ENCODE measurements at places on chromosomes 11 and 22.

DNA sequence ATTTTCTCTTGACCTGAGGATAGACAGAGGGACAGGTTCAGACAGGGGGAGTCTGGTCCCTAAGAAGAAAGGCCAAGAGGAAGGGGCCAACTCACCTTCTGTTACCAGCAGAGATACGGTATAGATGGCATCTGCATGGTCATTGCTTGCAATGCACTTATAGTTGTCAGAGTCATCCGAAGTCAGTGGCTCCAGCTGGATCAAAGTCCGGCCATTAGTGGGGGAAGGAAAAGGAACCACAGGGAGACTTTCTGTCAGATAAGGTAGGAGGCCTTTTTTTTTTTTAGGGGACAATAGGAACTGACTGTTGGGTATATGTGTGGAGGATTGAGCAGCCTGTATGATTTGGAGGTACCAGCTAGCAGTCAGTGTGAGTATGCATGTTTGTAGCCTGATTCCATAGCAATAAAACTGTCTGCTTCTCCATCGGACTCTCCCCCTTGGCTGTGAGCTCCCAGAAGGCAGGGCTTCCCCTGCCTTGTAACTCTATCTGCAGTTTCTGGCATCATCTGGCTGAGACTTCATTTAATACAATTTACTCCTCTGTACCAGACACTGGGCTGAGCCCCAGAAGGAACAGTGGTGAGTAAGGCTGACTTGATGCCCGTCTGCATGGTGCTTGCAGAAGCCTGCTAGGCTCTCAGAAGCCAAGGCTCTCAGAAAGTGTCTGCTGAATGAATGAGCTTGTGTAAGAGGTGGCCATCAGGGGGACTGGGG lies 5.7 kb downstream of the IGSF22 start:
- DNase-seq, result no peak

DNA sequence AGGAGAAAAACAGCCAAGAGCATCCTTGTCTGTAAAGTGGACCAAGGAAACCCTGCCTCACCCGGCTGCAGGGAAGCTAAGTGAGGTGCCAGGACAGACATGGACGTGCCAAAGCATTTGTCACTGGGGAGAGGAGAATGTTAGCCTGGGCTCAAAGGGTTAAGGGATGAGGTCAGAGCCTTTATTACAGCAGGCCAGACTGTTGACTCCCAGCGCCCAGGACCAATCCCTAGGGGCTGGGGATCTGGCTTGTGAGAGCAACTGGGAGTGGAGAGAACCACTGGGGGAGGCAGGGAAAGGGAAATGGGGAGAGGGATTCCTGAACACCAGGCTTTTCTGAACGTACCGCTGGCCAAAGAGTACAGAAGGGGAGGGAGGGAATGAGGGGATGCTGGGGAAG lies 2.6 kb downstream of the CHRM1 start:
- DNase-seq, result no peak

GRCh38 chr11:65440831-65441499 lies 18.4 kb downstream of the NEAT1 start:
- no peak for DNase-seq

- no peak for DNase-seq
Measured at GRCh38 chr11:110990311-110990710, 255.2 kb upstream of the POU2AF2 start.

GRCh38 chr11:47099214-47099917 lies 77.3 kb downstream of the ARFGAP2 start:
- no peak for DNase-seq

DNA sequence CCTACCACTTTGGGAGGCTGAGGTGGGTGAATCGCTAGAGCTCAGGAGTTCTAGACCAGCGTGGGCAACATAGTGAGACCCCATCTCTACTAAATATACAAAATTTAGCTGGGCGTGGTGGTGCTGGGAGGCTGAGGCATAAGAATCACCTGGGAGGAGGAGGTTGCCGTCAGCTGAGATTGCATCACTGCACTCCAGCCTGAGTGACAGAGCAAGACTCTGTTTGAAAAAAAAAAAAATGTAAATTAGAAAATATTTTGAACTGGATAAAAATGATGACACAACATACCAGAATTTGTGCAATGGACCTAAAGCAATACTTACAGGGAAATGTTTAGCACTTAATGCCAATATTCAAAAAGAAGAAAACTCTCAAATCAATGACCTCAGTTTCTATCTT lies 46.4 kb downstream of the ATG16L2 start:
- no peak for DNase-seq

GRCh38 chr11:121610706-121611105 lies 157.9 kb upstream of the SORL1-AS1 start:
- DNase-seq, result no peak
